ENCODE measurements at places on chromosomes 3 and 15.

- DNase-seq: no peak
Measured at GRCh38 chr3:195172896-195173295, 98.1 kb downstream of the XXYLT1 start.

- DNase-seq: no peak
Measured at GRCh38 chr15:79478108-79478507, 46.0 kb downstream of the MINAR1 start.

DNA sequence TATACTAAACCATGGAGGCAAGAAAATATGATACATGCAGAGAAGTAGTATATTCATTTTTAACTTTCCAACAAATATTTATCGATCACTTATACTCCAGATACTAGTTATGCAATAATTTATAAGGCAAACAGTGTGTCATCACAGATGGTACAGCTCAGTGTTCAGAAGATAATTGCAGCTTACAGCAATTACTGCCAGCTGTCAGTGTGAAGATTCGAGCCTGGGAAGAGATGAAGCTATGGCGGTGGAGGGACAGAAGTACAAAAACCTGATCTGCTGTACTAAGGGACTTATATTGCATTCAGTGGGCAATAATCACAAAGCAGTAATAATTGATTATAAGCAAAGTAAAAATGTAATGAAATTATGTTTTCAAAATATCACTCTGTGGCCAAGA lies 170.6 kb upstream of the EPHA3 start:
- DNase-seq: no peak

- no peak for DNase-seq
Measured at GRCh38 chr3:192940129-192940528, 22.5 kb upstream of the MB21D2 start.
